Chondrocyte (in vitro differentiated cells): ENCODE measurements at places on chromosomes 11 and 22. TPM values are rescaled to one million over a fixed set of nuclear protein-coding genes. Genes with fewer than 3 reads are reported as not detected.

DNA sequence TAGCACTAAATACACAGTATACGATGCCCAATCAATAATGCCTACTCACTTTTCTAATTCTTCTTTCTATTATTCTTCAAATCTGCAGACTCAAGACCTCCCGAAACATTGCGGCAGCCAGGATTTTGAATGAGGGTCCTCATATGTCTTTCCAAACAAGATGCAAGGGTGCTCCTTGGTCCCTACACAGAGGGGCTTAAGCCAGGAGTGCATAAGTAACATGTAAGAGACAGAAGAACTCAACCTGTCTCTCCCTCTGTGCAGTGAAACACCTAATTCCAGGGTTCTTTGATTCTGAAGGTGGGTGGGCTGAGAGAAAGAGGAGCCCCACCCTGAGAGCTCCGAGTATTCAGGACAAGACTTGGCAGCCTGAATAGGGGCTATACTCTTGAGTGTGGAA, 117.6 kb downstream of the ZNF280B start:
- no peak overlapping the region for H3K4me3 ChIP-seq
- peaks cover 32% of the 10 kb centered on the region for H3K27me3 ChIP-seq
- H3K27ac ChIP-seq = no peak overlapping the region
- H3K4me1 ChIP-seq = no peaks in the 10 kb centered on the region
- DNase-seq = no peak

DNA sequence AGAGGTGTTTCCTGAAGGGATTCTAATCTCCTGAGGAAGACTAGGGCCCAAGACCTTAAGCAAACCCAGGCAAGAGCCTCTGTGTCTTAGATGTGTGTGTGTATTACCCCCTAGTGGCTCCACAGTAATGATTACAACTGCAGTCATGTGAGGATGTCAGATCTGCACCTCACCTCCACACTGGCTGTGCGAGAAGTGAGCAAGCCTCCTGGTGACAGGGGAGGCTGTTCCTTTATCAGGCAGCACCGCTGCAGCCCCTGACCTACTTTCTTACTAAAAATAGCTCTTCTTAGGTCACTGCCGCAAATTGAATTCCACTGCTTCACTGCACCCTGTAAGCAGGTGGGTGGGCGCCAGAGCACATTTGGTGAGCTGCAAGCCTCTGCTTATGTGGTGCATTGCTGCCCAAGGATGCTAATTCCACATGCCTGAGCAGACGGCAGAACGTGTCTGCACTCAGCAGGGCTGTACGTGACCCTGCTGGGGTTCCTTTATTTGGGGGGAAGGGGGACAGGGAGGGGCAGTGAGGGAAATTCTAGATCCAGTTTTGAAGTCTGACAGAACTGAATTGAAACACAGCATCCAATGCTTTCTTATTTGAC, 112.4 kb downstream of the KCNC1 start:
- H3K36me3 ChIP-seq = no peaks in the 10 kb centered on the region
- DNase-seq = no peak
- no peaks in the 10 kb centered on the region for H3K27me3 ChIP-seq
- no peak overlapping the region for H3K27ac ChIP-seq
- no peak overlapping the region for H3K4me3 ChIP-seq

PTDSS2 gene
- 30.0 to 32.5 TPM (median 32.0 TPM) in 3 replicates for total RNA-seq

- H3K27ac ChIP-seq = no peak overlapping the region
- no peaks in the 10 kb centered on the region for H3K4me1 ChIP-seq
Measured at GRCh38 chr22:41996826-41997225, 1.8 kb upstream of the WBP2NL start.

GVQW3 gene
- total RNA-seq = 1.9 to 3.9 TPM (median 3.0 TPM) in 3 replicates

DNA sequence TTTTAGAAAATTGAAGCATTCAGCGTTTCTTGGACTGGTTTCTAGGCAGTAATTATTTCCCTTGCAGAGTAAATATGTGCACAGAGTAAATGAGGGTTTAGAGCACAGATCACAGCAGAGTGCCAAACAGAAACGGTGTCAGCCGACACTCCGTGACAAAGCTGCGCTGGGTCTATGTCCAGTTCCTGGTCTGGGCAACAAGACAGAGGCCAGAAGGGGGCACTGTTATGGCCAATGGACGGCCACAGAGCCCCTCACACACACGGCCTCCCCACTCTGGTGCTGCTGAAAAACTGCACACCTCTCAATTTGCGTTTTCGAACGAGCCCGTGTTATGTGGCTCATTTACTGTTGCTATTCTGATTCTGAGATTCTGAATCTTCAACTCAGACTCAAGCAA, 180.7 kb downstream of the MPPED1 start:
- no peak overlapping the region for H3K27ac ChIP-seq
- H3K4me1 ChIP-seq = no peaks in the 10 kb centered on the region
- H3K27me3 ChIP-seq = peaks cover 18% of the 10 kb centered on the region
- DNase-seq = no peak

TSKU gene
- 41.7 to 46.2 TPM (median 42.3 TPM) in 3 replicates for total RNA-seq

DNA sequence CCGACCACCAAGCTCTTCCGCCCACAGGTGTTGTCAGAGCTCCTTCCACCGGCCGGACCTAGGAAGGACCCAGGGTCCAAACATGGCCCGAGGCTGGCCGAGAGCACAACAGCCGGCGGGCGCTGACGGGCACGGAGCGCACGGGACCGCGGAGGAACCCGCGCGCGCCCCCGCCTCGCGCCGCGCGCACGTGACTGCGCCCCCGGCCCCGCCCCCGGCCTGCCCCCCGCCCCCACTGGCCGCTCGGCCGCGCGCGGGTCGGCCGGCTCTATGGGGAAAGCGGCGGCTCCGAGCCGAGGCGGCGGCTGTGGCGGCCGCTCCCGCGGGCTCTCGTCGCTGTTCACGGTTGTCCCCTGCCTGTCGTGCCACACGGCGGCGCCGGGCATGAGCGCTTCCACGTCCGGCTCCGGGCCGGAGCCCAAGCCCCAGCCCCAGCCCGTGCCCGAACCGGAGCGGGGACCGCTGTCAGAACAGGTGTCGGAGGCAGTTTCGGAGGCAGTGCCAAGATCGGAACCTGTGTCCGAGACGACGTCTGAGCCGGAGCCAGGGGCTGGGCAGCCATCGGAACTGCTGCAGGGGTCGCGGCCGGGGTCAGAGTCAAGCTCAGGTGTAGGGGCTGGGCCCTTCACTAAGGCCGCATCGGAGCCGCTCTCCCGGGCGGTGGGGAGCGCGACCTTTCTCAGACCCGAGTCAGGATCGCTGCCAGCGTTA, at the start of gene OSBP2:
Gene OSBP2 (plus strand): TSS at position 235 of the 711 bp plus-strand sequence. CDS start 36 bp downstream, at position 271.
- H3K36me3 ChIP-seq = no peaks in the 10 kb centered on the region
- peak; percentile 92 for DNase-seq
- peak within 1 kb of the TSS; percentile 76 for H3K4me3 ChIP-seq
- no peaks in the 10 kb centered on the region for H3K27me3 ChIP-seq

DNA sequence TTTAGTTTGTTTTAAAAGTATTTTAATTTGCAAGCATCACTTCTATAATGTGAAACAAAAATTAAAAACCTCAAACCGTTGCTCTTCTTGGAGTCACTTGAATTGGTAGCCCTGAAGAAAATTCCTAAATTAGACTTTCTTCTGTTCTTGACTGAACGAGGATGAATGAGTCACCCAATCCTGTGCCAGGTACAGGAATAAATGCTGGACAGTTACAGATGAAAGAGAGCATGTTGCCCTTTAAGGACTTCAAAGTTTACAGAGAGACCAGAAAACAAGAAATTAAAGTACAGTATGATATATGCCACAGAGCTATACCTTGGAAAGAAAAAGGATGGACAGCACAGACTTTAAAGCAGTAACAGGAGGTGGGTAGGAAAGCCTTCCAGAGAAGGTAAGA, 41.3 kb upstream of the CXCR5 start:
- no peak for DNase-seq
- H3K4me1 ChIP-seq = peaks cover 20% of the 10 kb centered on the region
- H3K27ac ChIP-seq = no peak overlapping the region

KDELR3 gene
- 127 to 137 TPM (median 134 TPM) in 3 replicates for total RNA-seq

- no peak for DNase-seq
- no peak overlapping the region for H3K4me3 ChIP-seq
- peaks cover 9% of the 10 kb centered on the region for H3K4me1 ChIP-seq
- H3K27me3 ChIP-seq = no peaks in the 10 kb centered on the region
- H3K27ac ChIP-seq = no peak overlapping the region
Measured at GRCh38 chr22:46433318-46433717, 97.8 kb downstream of the TRMU start.

GRCh38 chr11:61092280-61092766, 10.0 kb upstream of the CD5 start:
- H3K27ac ChIP-seq = no peak overlapping the region
- no peak for DNase-seq
- H3K36me3 ChIP-seq = peaks cover 1% of the 10 kb centered on the region
- peaks cover 8% of the 10 kb centered on the region for H3K27me3 ChIP-seq

ASCL2 gene
- not detected in 3 replicates for total RNA-seq

FAU gene
- 506 to 669 TPM (median 519 TPM) in 3 replicates for total RNA-seq

DNA sequence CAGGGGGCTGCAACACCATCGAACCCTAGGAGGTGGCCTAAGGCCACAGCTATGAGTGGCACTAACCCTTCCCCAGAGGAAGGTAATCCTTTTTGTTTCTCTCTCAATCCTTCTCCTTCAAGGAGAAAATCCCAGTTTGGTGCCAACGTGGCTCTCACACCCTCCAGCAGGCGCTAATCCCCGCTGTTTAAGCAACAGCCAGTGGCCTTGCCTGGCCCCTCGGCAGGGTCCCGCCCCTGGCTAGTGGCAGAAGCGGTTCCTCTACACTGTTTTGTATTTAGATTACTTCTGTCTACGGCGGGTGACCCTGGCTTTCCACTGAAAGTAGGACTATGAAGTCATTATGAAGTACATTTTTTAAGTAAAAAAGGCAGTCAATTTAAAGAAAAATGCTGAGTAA, 15.5 kb downstream of the GNAZ start:
- no peaks in the 10 kb centered on the region for H3K4me1 ChIP-seq
- H3K27me3 ChIP-seq = no peaks in the 10 kb centered on the region
- no peak for DNase-seq

DNA sequence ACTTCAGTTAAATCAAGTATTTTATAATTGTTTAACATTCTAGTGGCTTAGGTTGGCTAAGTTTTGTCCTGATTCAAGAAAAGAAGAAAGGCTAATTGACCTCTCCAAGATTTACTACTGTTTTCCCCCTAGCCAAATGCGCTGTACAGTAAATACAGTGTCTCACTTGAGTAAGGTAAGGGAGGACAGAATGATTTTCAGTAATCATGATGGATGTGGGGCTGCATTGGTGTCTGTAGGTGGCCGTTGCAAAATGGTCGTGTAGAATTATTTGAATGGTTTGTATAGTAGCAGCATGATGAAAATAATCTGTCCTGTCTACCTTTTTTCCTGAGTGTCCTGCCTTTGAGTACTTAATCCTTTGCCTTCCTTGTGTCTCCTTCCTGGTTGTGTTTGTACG, 4.6 kb downstream of the CECR2 start:
- H3K27me3 ChIP-seq = peaks cover 18% of the 10 kb centered on the region
- no peak overlapping the region for H3K4me3 ChIP-seq
- DNase-seq = no peak
- no peak overlapping the region for H3K27ac ChIP-seq
- no peaks in the 10 kb centered on the region for H3K36me3 ChIP-seq

GRCh38 chr11:3160252-3161031, 4.7 kb downstream of the OSBPL5 start:
- peaks cover 78% of the 10 kb centered on the region for H3K4me1 ChIP-seq
- peaks cover 2% of the 10 kb centered on the region for H3K36me3 ChIP-seq
- H3K27ac ChIP-seq = peak overlapping the region; percentile 76
- DNase-seq = peak; percentile 96
- no peaks in the 10 kb centered on the region for H3K27me3 ChIP-seq
- peak overlapping the region; percentile 71 for H3K4me3 ChIP-seq

ADM2 gene
- total RNA-seq = 1.5 to 46.5 TPM (median 46.5 TPM) in 3 replicates

SPI1 gene
- total RNA-seq = not detected in 3 replicates

- no peaks in the 10 kb centered on the region for H3K27me3 ChIP-seq
- DNase-seq = peak; percentile 87
- no peak overlapping the region for H3K27ac ChIP-seq
- H3K4me3 ChIP-seq = no peak overlapping the region
- peaks cover 8% of the 10 kb centered on the region for H3K36me3 ChIP-seq
Measured at GRCh38 chr22:47057916-47058585, 295.6 kb downstream of the TBC1D22A start.

DNA sequence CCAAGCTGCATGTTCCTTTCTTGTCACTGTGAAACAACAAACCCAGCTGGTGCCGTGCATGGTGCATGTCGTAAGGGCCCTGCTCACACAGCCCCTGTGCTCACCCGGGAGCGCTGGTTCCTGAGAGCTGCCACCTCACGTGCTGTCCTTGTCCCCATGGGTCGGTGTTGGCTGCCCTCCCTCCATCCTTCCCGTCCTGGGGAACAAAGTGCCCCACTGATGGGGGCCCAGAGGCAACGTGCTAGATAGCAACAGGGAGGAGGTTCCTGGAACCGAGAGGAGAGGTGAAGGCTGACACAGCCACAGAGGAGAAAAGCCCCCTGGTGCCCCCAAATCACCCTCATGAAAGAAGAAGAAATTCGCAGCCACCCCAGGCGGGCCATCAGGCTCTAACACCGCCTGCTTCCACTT, 56.6 kb upstream of the SLC22A12 start:
- peaks cover 6% of the 10 kb centered on the region for H3K4me1 ChIP-seq
- H3K27ac ChIP-seq = no peak overlapping the region
- peak; percentile 89 for DNase-seq
- H3K36me3 ChIP-seq = no peaks in the 10 kb centered on the region
- no peak overlapping the region for H3K4me3 ChIP-seq

DNA sequence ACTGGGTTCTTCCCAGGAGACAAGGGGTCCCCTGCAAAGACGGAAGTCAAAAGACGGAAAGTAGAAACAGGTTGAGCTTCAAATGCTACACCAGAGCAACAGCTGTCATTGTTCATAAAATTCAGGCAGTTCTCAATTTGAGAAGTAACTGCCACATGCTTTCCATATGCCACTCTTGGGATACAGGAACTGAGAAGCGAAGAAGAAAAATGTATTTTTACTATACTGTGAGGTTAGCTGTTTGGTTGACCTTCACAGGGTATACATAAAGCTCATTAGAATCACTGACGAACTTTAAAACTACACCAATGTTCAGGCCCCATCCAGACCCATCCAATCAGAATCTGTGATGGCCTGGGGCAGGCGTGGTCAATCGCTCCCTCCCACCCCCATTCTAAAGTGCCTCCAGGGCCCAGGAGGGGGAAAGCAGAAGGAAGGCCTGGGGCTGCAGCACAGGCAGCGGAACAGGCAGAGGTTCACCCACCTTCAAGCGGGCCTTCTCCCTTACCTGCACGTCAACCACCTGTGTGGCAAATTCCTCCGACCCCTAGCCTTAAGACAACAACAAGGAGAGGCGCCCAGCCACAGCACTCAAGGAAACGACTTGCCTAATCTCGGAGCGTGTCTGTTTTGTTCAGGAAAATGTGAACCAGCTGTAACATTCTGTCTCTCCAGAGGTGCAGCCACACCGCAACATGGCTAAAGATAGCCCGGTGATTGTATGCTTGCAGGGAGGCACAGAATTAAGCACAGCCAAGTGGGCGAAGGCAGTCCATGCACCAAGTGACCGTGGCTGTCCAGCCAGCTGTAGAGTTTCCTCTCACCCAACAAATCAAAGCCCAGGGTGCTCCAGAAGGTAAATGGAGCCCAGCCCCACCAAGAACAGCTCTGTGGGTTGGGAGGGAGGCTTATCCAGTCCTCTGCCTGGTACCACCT, 82.6 kb downstream of the MICAL3 start:
- H3K36me3 ChIP-seq = peaks cover 3% of the 10 kb centered on the region
- no peak overlapping the region for H3K4me3 ChIP-seq
- no peak overlapping the region for H3K27ac ChIP-seq
